Natural killer cell (primary cell): ENCODE measurements at places on chromosomes 2 and 18.

DNA sequence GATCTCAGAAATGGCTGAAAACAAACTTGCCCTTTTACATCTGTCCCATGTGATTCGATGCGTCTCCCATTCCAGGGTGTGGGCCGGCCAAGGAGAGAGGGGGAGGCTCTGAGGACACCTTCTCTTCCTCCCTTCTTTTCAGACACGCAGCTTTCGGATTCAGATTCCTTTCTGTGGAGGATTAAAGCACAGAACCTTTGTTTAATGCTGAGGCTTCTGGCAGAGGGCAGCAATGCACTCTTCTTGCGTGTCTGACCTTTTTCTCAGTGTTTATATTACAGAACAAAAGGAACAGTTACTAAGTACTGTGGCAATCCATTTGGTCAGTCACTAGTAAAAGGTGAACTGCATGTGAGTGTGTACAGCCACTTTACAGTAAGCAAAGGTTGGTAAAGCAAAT lies 268.9 kb upstream of the CCDC68 start:
- no peak for DNase-seq

- DNase-seq, result no peak
Observed at GRCh38 chr2:38778687-38779082, 675 bp downstream of the GEMIN6 start.

DNA sequence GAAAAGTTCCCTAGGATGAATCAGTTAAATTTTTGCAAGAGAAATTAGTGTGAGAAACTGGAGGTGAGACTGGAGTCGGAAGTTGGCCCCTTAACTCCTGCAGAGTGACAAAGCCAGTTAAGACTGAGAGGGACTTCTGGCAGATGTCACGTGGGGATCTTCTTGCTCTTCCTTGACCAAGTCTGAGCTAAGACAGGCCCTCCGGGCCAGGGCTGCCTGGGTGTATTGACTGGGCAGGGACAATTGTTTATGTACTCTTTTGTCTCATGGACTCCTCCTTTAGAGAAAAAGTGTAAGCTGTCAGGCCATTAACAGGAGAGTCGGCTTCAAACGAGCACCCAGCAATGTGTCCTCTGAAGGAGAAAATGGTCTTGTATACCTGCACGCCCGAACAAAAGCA lies 48.6 kb upstream of the RALBP1 start:
- DNase-seq, result no peak

DNA sequence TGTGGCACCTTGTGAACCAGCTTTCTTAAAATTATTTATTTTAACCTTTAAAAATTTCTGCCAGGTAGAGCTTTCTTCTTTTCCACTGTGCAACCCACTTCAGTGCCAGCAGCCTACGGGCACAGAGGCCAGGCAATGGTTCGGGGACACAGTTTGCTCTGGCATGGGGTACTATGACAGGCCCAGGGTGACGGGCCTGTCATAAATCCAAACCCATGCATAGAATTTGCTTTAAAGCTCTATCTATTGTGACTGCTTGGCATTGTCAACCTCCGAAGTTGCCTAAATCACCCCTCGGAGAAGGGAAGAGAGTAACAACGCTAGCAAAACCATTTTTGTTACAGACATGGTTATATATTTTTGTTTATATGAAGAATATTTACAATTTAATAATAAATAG lies 1.5 kb downstream of the ODC1 start:
- no peak for DNase-seq

GRCh38 chr18:26022585-26022984 lies 67.8 kb downstream of the SS18 start:
- no peak for DNase-seq

GRCh38 chr2:95225658-95226057 lies 18.3 kb downstream of the ZNF892 start:
- no peak for DNase-seq

- DNase-seq, result peak; percentile 71
Observed at GRCh38 chr2:230660294-230661060, 52.2 kb upstream of the CAB39 start.

DNA sequence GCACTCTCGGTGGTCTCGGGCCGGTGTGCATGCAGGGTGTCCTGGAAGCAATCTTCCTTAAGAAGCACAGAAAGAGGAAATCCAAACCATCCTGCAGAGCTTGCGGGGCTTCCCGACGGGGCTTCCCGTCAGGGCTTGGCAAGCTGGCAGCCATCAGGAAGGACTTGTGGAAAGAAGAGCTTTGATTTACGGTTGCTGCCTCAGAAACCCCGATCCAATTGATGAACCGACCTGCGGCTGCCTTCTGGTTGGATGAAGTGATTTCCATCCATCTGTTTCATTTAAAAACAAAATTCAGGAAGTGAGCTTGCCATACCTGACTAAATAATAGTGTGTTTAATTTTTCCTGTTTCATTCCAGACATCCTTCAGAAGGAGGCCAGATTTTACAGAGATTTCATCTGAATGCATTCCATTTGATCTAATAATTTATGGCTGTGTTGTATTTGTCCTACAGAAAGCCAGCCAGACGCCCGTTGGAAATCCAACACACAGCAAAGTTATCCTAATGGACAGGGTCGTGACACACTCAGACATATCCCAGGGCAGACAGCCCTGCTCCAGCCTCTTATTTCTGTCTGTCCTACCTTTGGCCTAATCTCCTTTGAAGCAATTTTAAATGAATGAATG lies 141.3 kb downstream of the SEPTIN10 start:
- DNase-seq, result no peak

DNA sequence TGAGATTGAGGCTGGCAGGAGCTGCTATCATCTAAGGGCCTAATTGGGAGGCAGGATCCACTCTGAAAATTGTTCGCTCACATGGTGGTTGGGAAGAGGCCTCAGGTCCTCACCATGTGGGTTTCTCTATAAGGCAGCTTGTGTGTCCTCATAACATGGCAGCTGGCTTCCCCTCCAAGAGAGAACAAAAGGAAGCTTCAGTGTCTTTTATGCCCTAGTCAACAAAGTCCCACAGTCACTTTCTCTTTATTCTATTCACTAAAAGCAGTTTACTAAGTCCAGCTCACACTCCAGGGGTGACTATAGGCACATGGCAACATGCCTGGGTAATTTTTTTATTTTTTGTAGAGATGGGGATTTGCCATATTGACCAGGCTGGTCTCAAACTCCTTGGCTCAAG lies 5.8 kb upstream of the ITGAV start:
- no peak for DNase-seq

GRCh38 chr18:79129120-79129519 lies 59.9 kb downstream of the ATP9B start:
- no peak for DNase-seq

- DNase-seq, result no peak
Observed at GRCh38 chr18:23645568-23646175, 17.0 kb downstream of the ANKRD29 start.

DNA sequence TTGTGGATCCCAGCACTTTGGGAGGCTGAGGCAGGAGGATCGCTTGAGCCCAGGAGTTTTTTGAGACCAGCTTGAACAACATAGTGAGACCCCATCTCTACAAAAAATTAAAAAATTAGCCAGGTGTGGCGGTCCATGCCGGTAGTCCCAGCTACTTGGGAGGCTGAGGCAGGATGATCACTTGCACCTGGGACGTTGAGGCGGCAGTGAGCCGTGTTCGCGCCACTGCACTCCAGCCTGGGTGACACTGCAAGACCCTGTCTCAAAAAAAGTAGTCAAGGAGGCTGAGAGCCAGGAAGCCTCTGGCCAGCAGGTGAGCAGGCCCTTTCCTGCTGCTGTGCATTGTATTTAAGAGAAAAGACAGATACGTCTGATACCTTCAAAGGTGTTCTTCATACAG lies 11.1 kb upstream of the PROC start:
- no peak for DNase-seq

DNA sequence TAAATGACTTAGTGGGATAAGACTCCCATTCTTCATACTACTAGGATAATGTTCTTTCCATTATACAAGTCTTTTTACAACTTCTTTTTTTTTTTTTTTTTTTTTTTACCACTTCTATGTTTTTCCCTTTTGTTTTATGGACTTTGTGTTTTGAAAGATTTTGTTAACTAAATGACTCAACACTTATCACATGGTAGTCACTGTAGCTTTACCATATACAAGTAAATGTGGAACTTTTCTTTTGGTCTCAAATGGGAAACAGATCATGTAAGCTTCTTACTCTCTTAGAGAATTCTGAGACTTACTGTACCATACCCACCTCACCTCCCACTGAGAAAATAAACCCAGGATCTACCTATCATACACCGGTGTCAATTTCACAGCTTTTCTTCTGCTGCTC lies 590.3 kb upstream of the CDH2 start:
- no peak for DNase-seq

GRCh38 chr2:40095000-40095399 lies 315.9 kb upstream of the THUMPD2 start:
- DNase-seq, result no peak

DNA sequence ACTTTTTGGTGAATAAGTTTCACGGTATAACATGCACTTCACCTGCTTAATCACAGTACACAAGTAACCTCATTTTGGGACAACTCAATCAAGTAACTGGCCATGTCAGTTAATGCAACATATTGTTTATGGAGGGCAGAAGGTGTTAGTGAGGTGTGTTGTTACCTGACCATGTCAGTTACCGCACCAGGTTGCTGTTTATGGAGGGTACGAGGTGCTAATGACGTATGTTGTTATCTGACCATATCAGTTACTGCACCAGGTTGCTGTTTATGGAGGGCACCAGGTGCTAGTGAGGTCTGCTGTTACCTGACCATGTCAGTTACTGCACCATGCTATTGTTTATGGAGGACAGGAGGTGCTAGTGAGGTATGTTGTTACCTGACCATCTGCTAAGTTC lies 135.1 kb upstream of the TPO start:
- DNase-seq, result no peak

DNA sequence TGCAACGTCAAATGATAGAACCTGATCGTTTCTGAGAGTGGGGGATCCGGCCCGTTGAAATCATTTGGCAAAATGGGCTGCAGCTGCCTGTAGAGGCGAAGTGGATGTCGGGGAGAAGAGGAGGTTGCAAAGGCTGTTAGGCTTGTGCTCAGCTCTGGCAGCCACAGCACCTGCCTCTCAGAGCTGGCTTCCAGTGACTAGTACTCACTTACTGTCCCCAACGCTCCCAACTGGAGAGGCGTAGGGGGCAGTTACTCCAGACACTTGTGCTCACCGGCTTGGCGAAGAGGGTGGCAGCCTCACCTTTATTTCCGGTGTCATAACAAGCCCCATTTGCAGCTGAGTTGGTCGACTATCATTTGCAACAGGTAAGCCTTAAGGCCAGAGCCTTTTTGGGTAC lies 37.9 kb downstream of the NCK2 start:
- DNase-seq, result no peak

GRCh38 chr18:25853691-25854433 lies 236.6 kb downstream of the SS18 start:
- DNase-seq, result no peak

DNA sequence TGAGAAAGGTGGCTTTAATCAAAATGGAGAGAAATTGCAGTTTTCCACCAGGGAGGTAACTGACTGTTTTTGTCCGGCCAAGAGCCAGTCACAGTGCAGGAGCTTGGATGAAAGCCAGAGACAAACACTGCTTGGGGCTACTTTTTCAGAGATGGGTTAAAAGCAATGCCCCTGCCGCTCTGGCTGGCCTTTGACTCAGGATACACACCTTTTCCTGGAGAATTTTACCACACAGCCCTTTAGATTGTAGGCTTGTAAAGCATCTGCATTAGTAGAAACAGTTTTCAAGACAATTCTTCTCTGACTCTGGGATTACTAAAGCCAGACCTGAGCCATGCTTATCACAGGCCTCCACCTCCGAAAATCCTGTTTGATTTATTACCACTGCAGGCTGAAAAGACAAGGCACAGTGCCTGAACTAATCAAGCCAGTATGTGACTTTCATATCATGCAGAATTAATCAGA lies 79.7 kb downstream of the CCBE1 start:
- DNase-seq, result no peak

DNA sequence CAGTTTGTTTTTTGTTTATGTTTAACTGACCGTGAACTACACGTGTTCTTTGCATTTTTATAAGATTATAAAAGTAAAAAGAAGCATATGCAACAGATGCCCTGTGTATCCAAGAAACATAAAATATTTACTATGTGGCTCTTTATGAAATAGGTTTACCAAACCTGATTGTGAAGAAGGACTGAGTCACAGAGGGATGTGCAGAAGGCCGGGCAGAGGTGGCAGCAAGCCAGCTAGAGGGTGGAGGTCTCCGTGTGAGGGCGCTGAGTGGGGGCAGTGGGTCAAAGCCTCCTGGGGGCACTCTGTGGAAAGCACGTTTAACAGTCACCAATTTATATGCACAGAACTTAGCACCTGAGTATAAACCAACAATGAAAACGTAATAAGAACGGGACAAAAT lies 97.2 kb downstream of the TMEM18 start:
- DNase-seq, result no peak

- DNase-seq, result no peak
Observed at GRCh38 chr2:120658042-120658769, 77.5 kb upstream of the GLI2 start.

DNA sequence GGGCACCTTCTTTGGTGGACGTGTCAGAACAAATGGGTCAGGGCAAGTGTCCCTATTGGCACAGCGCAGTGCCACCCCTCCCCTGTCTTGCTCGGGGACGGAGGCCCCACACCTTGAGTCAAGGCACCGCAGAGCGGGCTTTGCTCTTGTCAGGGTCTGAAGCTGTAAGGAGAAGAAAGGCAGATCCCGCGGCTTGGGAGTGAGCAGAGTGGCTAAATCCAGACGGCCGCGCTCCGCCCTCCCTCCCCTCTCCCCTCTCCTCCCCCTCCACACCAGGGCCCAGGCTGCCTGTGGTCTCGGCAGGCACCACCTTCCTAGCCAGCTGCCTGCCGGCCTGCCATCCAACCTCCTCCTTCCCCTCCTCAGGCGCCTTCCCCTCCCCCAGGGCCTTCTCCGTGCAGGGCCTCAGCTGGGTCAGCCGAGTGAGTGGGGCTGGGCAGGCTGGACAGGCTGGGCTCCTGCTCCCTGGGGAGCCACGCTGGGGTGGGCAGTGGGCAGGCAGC lies 25.8 kb downstream of the SPEG start:
- DNase-seq, result no peak

GRCh38 chr2:186862869-186863709 lies 14.1 kb upstream of the ZSWIM2 start:
- DNase-seq, result no peak

GRCh38 chr2:62197925-62198633 lies 2.2 kb downstream of the B3GNT2 start:
- no peak for DNase-seq
